ENCODE measurements at places on chromosomes 1 and 21. TPM values are rescaled to one million over a fixed set of nuclear protein-coding genes. Genes with fewer than 3 reads are reported as not detected.

DNA sequence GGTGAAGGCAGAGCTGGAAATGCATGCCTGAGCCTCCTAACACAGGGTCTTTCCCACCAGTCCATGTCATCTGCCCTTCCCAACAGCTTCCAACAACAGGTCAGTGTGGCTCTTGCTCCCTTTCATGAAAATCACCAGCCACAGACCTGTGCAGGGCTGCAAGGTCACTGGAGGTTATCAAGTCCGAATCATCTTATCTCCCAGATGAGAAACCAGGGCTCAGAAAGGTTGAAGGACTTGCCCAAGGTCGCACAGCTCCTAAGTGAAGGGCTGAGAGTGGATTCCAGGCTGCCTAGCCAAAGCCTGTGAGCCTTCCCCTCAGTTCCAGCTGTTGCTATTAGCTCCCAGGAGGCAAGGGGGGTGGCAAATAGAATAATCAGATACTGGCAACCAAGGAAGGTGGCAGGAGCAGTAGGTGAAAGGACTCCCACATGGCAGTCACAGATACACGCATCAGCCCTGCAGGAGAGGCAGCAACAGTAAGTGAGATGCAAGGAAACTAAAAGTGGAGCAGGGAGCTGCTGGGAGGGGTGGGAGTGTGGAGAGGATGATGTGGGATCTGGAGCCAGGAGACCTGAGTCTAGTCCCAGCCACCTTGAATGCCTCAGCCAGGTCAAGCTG, 74.2 kb downstream of the SSBP3 start:
- no peak for DNase-seq

GRCh38 chr1:15326691-15327588, 79.9 kb downstream of the FHAD1 start:
- DNase-seq, result peak; percentile 79

- DNase-seq, result no peak
Measured at GRCh38 chr1:96498744-96499340, 222.7 kb upstream of the PTBP2 start.

- peak; percentile 56 for DNase-seq
Measured at GRCh38 chr1:22275626-22276395, 132.9 kb upstream of the WNT4 start.

DNA sequence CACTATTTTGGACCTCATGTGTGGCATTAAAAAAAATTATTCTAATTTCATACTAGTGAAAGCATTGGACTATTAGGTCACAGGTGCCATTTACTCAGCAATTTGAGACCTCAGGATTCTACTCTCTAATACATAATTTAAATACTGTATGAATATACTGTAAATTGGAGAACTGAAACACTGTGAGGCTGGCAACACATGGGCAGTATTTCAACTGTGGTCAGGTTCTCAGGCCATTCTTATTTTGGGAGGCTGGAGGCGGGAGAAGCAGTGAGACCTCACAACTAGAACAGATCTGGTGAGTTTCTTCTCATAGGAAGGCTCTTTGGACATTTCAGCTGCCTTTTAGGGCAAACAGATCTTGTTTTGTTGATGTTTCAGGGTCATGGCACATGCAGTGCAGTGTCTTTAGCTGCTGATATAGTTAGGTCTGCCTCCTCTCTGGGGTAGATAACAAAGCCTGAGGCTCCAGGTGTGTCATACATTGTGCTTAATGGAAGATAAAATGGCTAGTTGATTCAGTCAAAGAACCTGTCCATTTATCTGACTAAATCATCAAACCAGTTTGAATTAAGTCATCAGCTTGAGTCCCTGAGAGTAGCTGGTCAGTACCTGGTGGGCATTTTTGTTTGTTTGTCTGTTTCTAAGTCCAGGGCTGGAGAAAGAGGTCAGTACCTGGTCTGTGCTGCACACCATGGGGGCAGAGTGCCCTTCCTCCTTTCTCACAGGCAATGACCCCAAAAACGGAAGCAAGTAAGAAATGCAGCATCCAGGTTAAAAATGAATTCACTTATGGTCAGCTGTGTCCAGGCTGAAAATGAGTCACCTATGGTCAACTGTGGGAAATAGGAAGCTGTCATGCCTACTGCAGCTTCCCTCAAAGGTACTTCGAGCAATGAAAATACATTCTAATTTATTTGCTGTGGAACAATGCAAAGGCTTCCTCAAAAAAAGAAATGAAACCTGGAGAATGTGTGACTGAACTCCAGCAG, 216.2 kb downstream of the SDCCAG8 start:
- DNase-seq, result peak; percentile 22

DNA sequence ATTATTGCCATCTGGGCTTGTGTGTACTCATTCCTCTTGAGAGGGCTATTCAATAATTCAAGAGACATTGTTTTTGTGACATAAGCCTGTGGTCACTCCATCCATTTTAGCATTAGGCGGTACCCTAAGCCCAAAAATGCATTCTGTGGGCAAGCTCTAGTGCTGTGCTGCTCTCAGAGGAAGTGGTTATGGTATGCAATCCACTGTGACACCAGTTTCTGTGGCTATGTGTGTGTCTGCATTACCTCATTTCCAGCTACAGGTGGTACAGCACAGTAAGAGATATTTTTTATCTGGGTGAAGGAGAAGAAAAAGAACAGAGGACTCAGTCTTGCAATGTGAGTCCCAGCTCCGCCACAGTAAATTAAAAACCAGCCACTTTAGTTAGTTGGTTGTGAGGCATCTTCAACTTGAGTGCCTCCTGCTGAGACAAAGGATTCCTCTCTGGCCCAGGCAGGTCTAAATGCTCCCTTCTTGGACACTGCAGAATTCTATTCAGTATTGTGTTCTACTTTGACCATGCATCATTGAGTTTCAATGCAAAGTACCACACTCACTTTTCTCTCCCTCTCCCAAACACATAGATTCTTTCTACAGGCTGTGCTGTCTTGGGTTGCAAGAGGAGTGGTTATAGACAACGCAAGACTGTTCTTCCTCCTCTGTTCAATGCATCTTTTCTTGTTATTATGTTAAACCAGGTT, 777.8 kb upstream of the BRINP3 start:
- no peak for DNase-seq

DNA sequence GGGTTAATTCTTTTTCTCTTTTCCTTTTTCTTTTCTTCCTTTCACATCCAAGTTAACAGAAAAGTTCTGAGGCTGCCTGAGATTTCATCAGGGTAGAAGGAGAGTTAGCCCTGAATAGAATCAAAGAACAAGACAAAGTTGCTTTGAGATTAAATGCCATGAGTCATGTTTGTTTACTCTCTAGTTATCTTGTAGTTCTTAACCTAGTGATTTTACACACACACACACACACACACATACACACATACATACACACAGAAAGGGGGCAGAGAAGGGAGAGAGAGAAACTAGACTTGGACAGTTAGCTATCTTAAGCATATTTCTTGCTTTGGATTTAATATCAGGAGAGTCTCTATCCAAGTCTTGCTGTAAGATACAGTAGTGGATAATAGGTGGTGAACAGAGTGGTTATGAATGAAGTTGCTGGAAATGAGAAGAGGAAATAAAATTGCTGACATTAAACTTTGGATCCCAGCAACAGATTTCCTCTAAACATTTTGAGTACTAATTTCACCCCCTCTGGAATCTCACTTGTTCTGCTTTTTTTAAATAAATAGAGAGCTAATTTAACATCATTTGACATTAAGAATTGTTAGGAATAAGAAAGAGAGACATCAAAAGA, 19.9 kb downstream of the PLA2G4A start:
- peak; percentile 23 for DNase-seq

- DNase-seq, result no peak
Measured at GRCh38 chr1:206568256-206568655, 44.0 kb downstream of the EIF2D start.

DNA sequence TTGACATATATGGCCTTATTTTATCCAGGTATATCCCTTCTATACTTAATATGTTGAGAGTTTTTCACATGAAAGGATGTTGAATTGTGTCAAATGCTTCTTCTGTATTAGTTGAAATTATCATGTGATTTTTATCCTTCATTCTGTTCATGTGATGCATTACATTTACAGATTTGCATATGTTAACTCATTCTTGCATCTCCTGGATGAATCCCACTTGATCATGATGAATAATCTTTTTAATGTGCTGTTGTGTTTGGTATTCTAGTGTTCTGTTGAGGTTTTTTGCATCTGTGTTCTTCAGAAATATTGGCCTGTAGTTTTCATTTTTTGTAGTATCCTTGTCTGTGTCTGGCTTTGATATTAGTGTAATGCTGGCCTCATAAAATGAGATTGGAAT, 138.3 kb upstream of the GPR52 start:
- no peak for DNase-seq

DNA sequence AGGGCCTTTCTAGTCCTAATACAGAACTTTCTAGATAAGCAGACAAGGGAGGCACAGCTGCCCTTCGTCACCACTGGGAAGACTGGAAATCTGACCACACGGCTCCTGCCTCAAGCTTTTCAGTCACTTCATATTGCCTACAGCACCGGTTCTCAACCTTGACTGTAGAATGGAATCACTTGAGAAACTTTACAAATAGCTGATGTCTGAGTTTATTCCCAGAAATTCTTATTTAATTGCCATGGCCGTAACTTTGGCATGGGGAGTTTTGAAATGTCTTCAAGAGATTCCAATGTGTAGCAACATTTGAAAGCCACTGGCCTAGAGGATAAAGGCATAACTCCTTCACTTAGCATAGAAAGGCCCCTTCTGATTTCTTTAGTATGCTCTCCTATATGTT, 42.4 kb upstream of the STMN1 start:
- DNase-seq, result no peak

DNA sequence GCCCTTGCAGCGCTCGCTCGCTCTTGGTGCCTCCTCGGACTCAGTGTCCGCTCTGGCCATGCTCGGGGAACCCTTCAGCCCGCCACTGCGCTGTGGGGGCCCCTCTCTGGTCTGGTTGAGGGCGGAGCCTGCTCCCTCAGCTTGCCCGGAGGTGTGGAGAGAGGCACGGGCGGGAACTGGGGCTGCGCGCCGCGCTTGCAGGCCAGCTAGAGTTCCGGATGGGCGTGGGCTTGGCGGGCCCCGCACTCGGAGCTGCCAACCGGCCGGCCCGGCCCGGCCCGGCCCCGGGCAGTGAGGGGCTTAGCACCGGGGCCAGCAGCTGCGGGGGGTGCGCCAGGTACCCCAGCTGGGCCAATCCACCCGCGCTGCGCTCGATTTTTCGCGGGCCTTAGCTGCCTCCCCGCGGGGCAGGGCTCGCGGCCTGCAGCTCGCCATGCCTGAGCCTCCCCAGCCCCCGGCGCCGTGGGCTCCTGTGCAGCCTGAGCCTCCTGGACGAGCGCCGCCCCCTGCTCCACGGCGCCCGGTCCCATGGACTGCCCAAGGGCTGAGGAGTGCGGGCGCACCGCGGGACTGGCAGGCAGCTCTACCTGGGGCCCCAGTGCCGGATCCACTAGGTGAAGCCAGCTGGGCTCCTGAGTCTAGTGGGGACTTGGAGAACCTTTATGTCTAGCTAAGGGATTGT, 217.0 kb upstream of the PKN2 start:
- DNase-seq, result no peak

GRCh38 chr1:240739139-240739538, 127.2 kb upstream of the GREM2 start:
- no peak for DNase-seq

DNA sequence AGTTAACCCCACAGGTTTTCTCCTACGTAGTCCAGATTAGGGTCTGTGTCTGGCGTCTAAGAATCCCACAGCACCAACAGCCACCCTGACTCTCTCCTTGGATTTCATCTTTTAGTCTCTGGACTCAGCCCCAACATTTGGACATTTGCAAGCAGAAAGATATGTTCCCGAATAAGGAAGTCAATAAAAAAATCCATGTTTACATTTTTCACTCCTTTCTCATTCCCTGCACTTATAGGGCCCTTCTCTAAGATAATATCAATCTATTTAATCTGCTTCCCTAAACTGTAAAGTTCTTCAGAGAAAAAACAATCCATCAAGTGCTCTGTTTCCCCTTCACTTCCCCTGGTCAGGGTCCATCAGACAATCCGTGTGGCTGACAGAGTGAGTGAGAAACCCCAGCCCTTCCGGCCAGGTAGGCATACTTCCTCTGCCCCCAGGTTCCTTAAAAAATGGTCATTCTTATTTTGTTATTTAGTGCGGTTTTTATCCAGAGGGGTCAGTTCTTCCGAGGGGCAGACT, 105.9 kb upstream of the CDC42BPA start:
- peak; percentile 80 for DNase-seq

DNA sequence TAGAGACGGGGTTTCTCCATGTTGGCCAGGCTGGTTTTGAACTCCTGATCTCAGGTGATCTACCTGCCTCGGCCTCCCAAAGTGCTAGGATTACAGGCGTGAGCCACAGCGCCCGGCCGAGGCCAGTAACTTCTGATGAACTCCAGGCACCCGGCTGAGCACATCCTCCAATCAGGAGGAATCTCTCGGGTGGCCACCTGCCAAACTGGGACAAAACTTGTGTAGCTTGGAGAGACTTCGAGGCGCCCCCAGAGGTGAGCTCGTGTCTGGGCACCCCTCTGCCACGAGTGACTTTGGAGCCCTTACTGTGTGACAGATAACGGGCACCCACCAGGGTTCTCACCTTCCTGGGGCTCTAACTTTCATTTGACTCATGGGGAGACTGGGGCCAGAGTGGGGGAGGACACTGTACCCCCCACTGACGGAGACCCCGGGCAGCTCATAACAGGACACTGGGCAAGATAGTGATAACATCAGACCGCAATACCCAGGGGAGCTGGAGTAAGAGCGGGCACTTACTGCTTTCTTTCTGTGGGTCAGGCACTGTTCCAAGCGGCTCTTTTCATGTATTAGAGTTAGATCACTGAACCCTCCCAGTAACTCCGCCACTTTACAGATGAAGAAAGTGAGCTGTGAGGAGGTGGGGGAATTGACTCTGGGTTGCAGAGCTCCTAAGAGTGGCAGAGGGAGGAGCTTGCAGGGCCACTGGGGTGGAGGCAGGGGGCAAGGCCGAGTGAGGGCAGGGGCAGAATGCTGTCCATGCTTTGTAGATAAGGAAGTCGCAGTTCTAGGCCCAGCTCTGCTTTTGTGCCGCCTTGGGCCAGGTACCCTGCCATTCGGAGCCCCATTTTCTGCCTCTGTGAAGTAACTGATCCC, 1.9 kb upstream of the PADI2 start:
- peak; percentile 43 for DNase-seq

- no peak for DNase-seq
Measured at GRCh38 chr1:65541865-65542264, 121.4 kb downstream of the LEPR start.

GRCh38 chr1:6805004-6805416, 19.8 kb downstream of the CAMTA1 start:
- DNase-seq, result peak; percentile 55

GRCh38 chr1:146036965-146037646, 15.6 kb upstream of the HJV start:
- peak; percentile 90 for DNase-seq

Gene EPRS1
- total RNA-seq, result 193 TPM

Gene XKR8
- 6.8 TPM for total RNA-seq

Gene INSRR
- total RNA-seq, result not detected

Gene MR1
- total RNA-seq, result 35.8 TPM

Gene ALG14
- total RNA-seq, result 6.4 TPM

Gene C1QA
- not detected for total RNA-seq

Gene H6PD
- 27.2 TPM for total RNA-seq

Measured in fibroblast of villous mesenchyme (primary cell).